ENCODE measurements at places on chromosomes 5 and 9.
A peak's percentile ranks its signal among the peaks of the same experiment; 100 is the strongest.

- peak; percentile 0 for DNase-seq
These were observed 578.0 kb downstream of the EFNA5 start for GRCh38 chr5:107092695-107093094.

GRCh38 chr5:143870362-143870761 lies 58.4 kb downstream of the HMHB1 start:
- DNase-seq, result no peak

DNA sequence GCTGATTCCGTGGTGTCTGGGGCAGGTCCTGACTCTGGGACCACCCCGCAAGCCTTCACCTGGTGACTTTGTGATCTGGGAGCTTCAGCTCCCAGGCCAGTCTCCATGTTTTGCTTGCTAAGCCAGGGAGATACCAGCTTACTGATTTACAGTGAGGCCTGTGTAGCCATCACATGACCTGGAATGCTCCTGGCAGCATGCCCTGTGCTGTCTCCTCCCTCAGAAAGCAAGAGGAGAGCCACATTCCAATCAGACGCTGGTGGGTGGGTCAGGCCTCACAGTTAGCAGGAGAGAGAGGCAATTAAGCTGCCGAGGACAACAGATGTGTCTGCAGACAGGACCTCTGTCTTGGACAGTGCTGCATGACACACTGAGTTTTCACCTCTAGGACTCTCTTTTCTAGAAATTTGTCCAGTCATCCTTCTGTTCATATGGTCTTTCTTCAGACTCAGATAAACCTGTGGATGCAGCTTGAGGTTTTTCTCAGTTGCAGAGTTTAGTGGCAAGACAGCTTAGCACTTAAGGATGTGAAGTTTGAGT lies 24.4 kb upstream of the GRPEL2 start:
- peak; percentile 75 for DNase-seq

GRCh38 chr9:26754509-26755164 lies 138.0 kb downstream of the CAAP1 start:
- no peak for DNase-seq

GRCh38 chr5:68431186-68431585 lies 215.6 kb downstream of the PIK3R1 start:
- no peak for DNase-seq

DNA sequence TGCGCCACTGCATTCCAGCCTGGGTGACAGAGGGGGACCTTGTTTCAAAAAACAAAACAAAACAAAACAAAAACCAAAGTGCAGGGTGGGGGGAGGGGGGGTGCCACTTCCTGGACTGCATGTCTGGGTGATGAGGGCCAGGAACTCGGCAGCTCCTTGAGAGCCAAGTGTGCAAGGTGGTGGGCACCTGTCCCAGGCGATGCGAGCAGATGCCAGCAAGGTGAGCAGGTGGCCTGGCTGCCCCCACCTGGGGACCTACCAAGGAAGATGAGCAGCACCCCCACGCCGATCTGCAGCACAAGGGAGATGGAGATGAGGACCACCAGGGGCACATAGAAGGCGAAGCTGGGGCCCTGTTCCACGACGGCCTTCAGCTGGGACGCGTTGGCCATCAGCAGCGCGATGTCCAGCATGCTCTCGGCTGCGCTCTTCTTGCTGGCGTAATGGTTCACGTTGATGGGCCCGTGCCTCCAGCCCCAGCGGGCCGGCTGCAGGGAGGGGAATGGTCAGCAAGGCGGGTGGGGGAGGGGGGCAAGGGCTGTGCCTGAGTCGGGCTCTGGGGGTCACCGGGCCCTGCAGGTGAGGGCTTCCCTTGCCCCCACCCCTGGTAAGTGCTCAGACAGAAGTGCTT lies 7.8 kb downstream of the NINJ1 start:
- no peak for DNase-seq

DNA sequence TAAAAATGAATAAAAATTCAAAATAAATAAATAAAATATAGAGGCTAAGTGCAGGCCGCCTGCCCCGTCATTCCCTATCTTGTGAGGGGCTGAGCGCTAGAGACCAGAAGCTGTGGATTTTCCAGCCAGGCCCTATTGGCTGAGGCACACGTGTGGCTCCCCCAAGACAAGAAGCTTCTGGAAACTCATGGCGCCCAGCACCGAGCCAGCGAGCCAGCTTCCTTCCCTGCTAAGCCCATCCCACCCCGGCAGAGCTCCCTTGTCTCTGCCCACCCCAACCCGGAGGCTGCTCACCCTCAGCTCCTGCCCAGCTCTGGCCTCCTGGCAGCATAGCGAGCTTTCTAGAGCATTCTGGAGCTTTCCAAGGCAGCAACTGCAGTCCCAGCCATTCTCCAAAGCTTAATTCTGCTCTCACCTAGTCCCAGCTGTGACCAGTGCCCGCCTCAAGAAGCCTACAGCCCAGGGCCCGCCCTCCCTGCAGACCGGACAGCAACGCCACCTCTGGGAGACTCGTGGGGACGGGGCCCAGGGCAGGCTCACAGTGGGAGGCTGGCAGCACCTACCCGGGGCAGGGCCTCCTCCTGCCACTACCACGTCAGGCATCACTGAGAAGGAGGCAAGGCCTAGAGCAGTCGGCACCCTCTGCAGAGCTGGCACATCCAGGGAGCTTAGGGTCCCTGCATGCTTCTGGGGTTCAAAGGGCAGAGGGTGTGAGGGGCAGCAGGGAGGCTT lies 23.2 kb upstream of the TMEM250 start:
- DNase-seq, result no peak

GRCh38 chr9:15837079-15837679 lies 284.3 kb downstream of the CCDC171 start:
- DNase-seq, result peak; percentile 12

- DNase-seq, result no peak
These were observed 167.2 kb downstream of the CTNND2 start for GRCh38 chr5:11737010-11737409.

Measured in H54 (cell line).